Spinal cord (tissue), 10 donors: ENCODE measurements at places on chromosomes 1 and 21.

- no peak for DNase-seq
These were observed 18.6 kb upstream of the ADGRB2 start for GRCh38 chr1:31782421-31783410.

GRCh38 chr1:61523229-61523628, 201.7 kb downstream of the TM2D1 start:
- DNase-seq, result no peak

DNA sequence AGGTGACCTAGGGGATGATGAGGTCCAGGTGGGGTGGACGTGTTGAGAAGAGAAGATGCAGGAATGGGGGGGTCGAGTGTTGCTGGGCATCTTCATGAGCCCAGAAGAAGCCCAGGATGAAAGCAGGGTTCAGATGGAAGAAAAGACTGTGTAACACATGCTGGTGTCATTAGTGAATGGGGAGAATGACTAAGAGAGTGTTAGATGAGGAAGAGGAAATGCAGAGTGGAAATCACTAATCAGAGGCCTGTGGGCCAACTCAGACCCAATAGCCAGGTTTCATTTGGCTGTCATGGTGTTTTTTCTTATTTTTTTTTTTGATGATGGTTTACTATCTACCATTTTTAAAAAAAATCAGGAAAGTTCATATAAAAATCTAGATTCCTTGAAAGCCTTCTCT, 180.8 kb upstream of the CAMK1G start:
- DNase-seq, result no peak

- no peak for DNase-seq
These were observed 107.8 kb downstream of the EDEM3 start for GRCh38 chr1:184646824-184647223.

DNA sequence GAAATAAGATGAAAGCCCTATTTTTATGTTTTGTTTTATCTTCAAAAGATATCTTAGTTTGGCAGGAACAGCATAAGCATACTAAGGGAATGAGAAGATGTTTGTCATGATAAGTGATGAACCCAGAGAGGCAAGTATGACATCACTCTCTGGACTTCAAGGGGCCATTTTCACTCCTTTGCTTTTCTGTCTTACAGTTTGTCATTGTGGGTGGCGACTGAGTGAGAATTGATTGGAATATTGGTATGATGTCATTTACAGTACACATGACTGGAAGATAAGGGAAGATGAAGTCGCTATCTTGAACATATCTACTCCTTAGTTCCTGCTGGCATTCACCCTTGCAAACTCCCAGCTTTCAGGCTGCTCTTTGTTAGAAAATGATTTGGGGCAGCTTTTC, 258.1 kb upstream of the RAB4A start:
- no peak for DNase-seq

- DNase-seq, result no peak
These were observed 156.5 kb downstream of the PDE4B start for GRCh38 chr1:65949230-65949626.

DNA sequence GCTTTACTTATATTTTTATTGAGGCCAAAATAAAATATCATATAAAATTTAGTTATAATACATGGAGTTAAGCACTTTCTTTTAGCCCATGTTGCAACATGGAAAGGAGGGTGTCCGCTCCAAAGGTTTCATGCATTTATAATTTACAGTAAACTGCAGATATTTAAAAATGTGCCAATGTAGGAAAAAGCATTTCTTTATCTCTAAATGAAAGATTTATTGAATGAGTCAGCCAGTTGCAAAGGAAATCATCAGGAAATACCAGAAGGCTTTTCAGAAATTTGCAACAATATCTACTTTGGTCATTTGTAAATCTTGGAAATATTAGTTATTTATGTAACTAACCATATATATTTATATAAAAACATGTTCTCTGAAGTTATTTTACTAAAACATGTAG, 12.1 kb downstream of the ATP6V1G3 start:
- no peak for DNase-seq

DNA sequence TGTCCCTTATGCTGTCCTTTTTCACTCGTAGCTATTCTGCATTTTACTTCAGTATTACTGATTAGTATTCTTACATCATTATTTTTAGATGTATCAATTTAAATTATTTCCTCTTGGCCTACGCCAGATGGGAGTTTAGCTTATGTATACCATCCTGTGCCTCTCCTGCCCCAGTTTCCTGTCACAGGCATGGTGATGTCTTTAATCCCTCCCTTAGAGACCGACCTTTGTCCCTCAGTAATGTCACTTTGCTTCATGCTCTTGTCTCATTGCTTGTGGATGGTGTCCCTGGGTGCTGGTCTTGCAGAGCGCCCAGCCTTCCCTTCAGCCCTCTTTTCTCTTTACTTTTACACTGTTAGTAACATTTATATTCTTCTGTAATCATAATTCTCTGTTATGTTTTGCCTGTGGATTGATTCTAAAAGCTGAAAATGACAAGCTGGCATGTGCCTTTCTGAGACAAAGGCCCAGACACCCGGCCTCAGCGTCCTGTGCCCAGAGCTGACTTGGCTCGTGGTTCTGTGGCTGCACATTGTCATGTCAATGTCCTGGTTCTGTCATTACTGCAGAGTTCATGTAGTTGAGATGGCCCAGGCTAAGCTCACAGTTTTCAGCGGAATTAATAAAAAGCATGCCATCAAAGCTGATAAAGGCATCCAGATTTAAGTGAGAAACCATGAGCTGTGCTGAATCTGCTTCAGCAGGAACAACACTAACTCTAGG, 100.7 kb downstream of the MTR start:
- DNase-seq, result no peak

DNA sequence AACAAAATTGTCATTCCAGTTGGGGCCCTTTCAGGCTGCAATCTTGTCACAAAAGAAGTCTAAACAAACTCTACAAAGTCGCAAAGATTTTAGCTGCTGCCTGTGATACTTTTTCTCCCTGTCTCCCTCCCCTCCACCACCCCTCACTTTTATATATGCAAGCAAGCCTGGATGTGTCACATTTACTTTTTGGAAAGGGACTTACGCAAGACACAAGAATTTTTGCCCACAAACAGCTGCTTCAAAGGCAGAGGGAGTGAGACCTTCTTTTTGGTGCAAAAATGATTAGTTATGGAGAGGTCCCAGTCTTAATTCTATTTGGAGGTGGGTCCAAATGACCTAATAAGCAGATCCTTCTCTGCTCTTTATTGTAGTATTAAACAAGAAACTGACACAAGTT, 22.9 kb upstream of the RALGPS2 start:
- DNase-seq, result no peak

GRCh38 chr1:162069334-162070093, at the start of gene NOS1AP:
TSS of gene NOS1AP (plus strand) at chr1:162069691. CDS start at chr1:162070178, 487 bp downstream.
- no peak for DNase-seq
